Adipocyte (in vitro differentiated cells): ENCODE measurements at places on chromosomes 4 and X.
A peak's percentile ranks its signal among the peaks of the same experiment; 100 is the strongest.

- DNase-seq = no peak
Measured at GRCh38 chr4:107243141-107243781, 207.1 kb upstream of the DKK2 start.

GRCh38 chr4:20044502-20044911, 207.2 kb upstream of the SLIT2 start:
- DNase-seq = peak; percentile 81

GRCh38 chr4:61571761-61572559, 371.8 kb downstream of the ADGRL3 start:
- peak; percentile 41 for DNase-seq

GRCh38 chr4:54687887-54688841, 30.4 kb downstream of the KIT start:
- DNase-seq = no peak

- no peak for DNase-seq
Measured at GRCh38 chrX:96682516-96682915, 2.1 kb upstream of the DIAPH2 start.

DNA sequence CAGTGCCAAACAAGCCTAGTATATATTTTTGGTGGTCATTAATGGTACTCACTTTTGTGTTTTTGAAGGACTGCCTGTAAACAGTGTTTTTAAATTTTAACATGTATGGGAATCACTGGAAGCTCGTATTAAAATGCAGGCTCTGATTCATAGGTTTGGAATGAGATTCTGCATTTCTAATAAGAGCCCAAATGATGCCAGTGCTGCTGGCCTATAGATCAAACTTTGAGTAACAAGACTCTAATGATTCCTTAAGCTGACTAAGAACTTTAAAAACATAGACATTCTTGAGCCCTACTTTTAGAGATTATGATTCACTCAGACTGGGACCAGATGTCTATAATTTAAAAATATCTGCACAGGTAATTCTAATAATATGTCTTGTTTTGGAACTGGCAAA, 823.2 kb upstream of the LCORL start:
- DNase-seq = no peak

GRCh38 chr4:155085843-155086530, 122.4 kb upstream of the NPY2R start:
- DNase-seq = peak; percentile 35

- DNase-seq = no peak
Measured at GRCh38 chrX:108833993-108834392, 97.6 kb upstream of the IRS4 start.

- DNase-seq = peak; percentile 65
Measured at GRCh38 chr4:125741825-125742452, 427.2 kb downstream of the FAT4 start.

- DNase-seq = peak; percentile 82
Measured at GRCh38 chr4:33160126-33160525, 2440.0 kb downstream of the PCDH7 start.

- DNase-seq = no peak
Measured at GRCh38 chr4:145665773-145666172, 14.2 kb upstream of the C4orf51 start.

GRCh38 chrX:136954930-136955329, 74.4 kb upstream of the RBMX start:
- DNase-seq = peak; percentile 69
